T follicular helper cell (primary cell): ENCODE measurements at places on chromosomes 5 and 9.

DNA sequence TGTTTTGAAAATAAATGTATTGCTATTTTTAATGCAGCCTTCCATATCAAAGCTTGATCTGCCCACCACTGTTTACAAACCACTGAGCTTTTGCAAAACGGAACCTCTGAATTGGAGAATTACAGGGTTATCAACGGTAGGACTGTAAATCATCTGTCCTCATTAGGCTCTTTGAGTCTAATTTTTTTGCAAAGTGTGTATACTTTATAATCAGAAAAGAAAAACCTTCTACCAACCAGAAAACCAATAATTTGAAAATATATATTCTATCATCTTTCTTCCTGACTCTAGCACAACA lies 6.8 kb upstream of the SLC2A8 start:
- no peak for DNase-seq

DNA sequence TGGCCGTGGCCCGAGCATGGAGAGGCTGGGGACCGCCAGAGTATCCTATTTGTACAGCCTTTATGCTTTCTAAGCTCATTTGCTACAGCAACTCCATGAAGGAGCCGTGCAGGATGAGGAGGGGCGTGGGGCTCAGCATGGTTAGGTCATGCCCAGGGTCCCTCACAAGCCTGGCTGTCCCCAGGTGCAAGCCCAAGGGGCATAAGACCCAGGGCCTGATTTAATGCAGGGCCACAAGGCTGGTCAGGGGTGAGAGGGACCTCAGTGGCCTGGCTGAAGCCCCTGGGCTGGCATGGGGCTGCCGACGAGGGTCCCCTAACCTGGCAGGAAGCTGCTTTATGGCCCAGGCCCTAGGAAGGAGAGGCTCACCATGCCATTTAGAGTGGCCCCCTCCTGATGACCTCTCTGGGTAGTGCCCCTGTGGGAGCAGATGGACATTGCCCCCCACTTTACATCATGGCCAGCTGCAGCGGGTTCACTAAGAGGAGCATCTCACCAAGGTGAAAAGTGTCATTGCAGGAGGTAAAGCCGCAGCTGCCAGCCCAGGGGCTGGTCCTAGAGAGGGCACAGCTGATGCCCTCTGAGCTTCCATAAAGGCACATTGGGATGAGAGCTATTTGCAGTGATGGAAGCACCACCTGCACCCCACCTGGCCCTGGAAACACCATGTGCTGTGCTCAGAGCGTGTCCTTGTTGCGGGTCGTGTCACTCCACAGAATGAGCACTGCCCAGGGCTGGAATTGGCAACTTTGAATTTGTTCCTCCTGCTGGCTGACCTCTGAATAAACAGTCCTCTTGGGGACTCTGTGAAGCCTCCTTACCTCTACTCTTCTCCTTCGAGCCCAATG lies 58.9 kb downstream of the ZNF618 start:
- no peak for DNase-seq

DNA sequence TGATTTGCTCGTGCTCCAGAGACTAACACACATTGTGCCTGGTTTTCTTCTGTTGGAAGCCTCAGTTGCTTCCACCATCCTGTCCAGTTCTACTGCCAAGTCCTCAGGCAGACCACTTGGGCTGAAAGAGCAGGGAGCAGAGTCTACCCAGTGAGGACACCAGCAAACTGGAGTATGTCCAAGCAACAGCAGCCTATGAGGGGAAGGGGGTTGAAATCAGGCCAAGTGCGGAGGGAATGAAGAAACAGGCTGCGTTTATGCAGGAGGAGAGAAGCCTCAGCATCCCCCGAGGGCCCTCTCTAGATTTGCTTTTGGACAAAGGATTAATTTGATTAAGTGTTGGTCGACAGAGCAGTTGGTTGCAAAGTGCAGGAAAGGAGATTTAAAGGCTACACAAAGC lies 14.5 kb downstream of the DOCK2 start:
- no peak for DNase-seq

GRCh38 chr5:179167871-179168451 lies 107.8 kb downstream of the ZNF354C start:
- no peak for DNase-seq

DNA sequence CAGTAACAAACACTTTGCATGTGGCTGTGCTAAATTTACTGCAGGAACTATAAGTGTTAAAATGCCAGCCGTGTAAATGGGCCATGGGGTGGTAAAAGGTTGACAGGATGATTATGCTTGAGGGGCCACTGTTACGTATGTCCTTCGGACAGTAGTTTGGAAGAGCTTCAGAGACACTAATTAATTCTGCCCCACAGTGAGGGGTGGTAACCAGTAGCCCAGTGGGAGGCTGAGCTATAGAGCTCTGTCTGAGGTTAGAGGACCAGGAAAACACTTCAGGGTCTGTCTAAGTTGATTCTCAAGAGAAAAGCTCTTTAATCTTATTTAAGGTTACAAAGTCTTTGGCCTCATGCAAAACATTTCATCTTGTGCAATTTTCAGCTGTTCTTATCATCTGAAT lies 176.6 kb downstream of the DMRTA1 start:
- no peak for DNase-seq

GRCh38 chr9:133169102-133169501 lies 5.4 kb upstream of the GBGT1 start:
- DNase-seq = no peak

DNA sequence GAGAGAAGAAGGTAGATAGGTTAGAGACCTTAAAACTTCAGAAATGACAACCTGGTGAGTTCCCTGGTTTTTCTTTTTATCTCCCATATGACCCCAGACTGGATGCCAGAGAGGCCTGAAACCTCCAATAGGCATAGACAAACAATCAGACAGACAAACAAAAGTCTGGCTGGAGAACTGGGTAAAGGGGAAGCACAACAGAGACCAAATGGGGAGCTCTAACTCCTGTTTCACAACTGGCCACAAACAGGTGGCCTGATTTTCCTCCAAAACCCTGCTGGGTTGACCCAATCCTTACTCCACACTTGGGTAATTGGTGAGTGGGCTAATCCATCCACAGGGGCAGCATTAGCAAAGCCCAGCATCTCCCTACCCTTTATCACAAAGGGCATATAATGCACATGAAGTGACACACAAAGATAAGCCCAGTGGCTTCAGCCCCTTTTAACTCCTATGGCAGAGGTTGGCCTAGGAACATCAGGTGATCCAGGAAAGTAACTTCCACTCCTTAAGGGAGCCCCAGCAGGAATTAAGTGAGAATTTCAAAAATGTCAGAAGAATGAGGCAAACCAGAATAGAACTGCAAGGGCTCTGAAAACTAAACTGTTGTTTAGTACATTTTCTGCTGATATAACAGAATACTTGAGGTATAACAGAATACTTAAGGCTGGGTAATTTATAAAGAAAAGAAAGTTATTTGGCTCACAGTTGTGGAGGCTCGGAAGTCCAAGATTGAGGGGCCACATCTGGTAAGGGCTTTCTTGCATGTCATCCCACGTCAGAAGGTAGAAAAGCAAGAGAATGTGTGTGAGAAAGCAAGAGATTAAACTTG lies 60.9 kb upstream of the ROR2 start:
- no peak for DNase-seq

DNA sequence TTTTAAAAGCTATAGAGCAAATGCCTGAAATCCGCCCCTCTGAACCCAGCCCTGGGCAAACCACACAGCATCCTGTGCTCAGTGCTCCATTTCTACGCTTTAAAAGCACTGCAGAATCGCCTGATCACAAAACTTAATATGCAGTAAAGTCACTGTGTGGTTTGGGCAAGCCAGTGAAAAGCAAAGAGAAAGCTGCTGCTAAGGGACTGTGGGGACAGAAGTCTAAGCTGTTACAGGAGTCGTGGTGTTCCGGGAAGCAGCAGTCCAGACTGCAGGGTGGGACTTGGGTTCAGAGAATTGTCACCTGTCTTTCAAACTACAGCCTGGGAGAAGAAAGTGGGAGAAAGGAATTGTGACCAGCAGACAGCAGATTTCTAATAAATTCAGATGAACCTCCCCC lies 8.2 kb downstream of the RAPGEF1 start:
- DNase-seq = no peak

DNA sequence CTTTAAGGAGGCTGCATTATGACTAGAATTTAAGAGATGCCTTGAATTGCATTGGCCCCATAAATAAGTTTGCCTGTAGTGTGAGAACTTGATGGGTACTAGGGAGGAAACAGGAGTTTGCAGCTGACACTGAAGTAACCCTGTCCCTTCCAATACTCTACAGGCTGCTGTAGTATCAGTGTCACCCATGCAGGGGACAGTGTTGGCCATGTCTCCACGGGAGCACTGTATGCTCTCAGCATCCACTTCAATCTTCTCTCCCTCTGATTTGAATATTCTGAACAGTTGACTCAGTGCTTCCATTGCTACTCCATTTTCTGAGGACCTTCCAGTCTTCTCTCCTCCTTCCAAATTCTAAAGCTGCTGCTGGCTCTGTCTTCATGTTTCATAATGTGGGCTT lies 11.4 kb upstream of the IFNA14 start:
- no peak for DNase-seq

GRCh38 chr5:72662305-72662704 lies 154.2 kb upstream of the TNPO1 start:
- DNase-seq = no peak

DNA sequence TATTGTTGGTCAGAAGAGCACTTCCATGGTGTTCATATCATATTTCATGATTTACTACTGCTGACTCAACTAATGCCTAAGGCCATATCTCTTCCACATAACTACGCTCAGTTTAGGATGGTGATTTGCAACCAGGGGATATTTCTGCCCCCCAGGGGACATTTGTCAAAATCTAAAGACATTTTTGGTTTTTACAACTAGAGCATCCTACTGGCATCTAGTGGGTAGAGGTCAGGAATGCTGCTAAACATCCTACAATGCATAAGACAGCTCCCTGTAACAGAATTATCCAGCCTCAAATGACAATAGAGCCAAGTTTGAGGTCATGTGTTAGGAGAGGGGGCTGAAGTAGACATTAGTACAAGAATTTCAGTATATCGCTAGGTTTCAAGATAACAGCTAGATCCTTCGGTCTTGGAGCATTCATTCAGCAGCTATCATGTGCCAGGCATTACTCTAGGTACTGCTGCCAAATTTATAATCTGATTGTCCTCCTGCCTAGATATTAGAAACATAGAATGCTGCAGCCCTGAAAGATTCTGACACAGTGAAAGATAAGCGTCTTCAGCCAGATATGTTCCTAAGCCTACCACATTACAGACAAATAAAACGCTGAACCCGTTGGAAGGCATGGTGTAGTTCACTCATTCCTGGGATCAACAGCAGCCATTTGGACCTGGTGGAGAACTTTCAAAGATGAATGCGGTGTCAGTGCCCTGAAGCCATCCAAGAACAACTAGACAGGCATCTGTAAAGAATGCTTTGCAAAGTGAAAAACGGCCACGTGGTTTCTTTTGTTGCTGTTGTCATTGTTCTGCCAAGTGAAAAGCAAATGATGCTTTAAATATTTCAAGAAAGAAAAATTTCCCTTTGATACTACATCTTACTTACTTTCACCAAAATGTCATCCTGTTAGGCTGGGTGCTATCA lies 55.5 kb upstream of the FST start:
- no peak for DNase-seq

DNA sequence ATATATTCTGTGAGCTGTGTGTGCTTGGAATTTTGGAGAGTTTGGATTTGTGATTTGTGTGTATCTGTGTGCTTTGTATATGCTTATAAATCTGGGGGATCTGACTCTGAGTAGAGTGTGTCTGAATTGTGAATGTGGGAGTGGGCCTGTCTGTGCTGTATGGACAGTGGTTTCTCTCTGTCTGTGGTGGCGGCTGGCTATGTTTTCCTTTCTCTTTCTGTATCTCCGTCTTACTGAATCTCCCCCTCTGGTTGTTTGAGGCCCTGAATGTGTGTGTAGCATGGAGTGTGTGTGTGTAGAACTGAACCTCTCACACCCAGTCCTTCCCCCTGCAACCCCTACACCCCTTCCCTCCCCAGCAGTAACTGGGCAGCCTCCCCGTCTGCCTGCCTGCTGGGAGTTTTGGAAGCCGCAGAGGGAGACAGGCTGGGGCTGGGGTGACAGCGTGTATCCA lies 4.7 kb downstream of the CXXC5 start:
- DNase-seq = no peak

- no peak for DNase-seq
Measured at GRCh38 chr9:107932601-107933000, 443.0 kb upstream of the KLF4 start.

DNA sequence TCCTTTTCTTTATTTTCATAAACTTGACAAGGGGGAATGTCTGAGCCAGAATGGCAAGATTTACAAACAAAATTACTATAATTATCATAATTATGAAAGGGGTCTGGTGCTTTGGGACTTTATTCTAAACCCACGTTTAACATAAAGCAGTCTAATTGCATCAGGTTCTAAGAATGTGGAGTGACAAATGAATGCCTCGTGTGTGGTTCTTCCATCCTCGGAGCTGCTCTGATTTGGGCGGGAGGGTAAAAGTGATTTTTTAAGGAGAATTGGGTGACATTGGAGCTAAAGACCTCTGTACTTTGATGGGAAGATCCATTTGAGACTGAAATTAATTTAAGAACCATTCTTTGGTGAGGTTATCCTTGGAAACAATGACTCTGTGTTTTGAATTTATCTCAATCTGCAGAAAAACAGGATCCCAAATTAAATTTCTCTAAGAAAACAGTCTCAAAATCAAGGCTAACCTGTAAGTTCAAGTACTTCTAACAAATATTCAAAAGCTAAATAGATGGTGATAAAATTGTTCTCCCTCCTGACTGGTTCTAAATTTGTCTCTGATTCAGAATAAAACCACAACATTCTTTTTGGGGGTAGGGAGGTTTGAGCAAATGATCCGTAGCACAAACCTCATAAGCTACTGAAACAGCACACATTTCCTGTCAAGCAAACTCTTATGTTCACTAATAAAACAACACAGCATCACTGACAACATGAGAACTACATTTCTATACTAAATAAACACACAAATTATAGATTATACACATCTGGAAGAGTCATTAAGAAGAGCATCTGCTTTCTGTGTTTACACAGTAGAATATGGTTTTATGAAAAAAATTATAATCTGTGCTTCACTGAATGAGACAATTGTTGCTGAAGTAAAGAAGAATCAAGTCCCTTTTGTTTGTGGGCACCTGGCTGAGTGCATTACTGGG lies 85.5 kb downstream of the DCP2 start:
- no peak for DNase-seq

GRCh38 chr5:136162008-136162407 lies 29.4 kb downstream of the SMAD5 start:
- no peak for DNase-seq

GRCh38 chr9:84969084-84969483 lies 299.6 kb downstream of the NTRK2 start:
- no peak for DNase-seq
